ENCODE measurements at places on chromosomes 13 and 19.

GRCh38 chr19:38726761-38727301, 17.4 kb downstream of the CAPN12 start:
- DNase-seq = no peak

GRCh38 chr13:53301449-53301848, 272.8 kb downstream of the OLFM4 start:
- DNase-seq = peak; percentile 42

DNA sequence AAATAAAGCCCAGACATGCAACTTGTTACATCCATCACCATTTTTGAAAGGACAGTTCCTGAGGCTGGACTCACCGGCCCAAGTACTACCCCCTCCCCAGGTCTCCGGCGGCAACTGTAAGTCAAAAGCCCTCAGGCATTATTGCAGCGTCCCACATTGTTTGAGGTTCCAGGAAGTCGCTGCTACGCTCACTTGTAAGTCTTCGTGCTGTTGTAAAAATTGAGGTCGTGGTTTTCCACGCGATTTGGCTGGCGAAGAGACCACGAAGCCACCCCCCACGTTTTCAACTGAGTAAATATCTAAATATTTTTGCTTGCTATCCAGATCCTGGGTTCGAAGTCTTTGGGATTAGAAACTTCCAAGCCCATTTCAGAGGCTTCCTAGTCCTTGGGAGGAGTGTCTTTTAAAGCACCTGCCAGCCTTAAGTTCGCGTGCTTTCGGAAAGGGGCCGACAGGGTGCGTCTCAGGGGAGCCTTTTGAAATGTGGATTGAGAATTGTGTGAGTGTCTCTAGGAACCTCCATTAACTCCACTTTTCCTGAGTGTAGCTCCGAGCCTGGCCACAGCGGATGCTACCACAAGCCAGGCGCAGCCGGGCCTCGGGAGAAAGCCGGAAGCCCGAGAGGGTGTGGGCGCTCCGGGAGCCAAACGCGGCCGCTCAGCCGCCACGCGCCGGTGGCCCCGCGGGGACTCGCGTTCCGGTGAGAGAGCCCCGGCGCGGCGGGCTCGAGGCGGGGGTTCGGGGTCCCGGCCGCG, 434 bp upstream of the FNDC3A start:
- DNase-seq = peak; percentile 53

DNA sequence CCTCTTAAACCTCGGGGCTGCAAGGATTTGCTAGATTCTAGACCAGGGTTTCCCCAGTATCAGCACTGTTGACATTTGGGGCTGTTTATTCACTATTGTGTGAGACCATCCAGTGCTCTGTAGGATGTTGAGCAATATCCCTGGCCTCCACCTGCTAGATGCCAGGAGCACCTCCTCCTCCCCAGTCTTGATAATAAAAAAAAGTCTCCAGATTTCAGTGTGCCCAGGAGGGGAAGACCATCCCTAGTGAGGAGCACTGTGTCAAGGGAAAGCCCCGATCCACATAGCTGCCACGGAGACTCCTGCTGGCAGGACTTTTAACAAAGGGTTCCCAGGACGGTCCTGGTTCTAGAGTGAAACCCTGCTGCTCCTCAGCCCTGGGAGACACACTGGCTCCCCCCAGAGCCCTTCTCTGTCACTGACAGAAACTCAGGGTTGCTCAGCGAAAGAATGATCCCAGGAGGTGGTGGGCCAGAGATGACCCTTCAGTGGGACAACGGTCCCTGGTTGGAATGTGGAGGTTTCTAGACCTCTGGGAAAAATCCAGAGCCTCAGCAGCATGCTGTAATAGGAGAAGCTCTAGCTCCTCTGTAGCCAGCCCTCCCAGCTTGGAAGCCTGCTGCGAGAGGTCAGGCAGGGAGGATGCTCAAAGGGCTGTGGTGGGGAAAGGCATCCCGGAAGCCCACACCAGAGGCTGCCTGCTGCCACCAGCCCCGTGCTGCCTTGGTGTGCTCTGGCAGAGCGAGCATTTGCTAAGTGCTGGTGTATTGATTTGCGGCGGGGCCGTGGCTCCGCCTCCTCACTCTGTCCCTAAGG, 20.3 kb downstream of the LYL1 start:
- DNase-seq = peak; percentile 92

DNA sequence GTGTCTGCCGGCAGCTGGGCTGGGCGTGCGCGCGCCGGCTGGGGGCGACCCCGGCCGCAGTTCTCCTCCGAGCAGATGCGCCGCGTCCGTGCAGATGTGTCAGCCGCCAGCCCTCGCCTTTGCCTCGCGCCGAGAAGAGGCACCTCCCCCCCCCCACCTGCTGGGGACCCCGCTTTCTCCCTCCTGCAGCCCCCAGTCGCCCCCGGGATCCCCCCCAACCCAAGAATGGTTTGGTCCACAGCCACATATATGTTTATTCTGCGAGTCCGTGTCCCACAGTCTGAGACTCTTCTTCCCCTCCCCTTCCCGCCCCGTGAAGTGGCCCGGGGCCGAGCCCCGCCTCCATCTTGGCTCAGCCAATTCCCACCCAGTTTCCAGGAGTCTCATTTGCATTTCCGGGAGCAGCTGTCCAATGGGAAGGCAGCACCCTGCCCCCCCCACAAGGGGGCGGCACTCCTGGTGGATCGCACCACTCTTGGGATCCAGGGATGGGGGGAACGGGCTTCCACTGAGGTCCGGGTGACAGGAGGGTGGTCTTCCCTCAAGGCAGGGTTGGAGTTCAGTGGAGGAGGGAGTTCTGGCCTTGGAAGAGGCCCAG, 8.6 kb downstream of the ISOC2 start:
- no peak for DNase-seq

GRCh38 chr19:3403489-3404323, 37.3 kb downstream of the NFIC start:
- DNase-seq = no peak

GRCh38 chr19:30634131-30634830, 262.1 kb downstream of the ZNF536 start:
- DNase-seq = no peak

Measured in NCI-H2107 (cell line).